ENCODE measurements at places on chromosomes 3 and 15.

DNA sequence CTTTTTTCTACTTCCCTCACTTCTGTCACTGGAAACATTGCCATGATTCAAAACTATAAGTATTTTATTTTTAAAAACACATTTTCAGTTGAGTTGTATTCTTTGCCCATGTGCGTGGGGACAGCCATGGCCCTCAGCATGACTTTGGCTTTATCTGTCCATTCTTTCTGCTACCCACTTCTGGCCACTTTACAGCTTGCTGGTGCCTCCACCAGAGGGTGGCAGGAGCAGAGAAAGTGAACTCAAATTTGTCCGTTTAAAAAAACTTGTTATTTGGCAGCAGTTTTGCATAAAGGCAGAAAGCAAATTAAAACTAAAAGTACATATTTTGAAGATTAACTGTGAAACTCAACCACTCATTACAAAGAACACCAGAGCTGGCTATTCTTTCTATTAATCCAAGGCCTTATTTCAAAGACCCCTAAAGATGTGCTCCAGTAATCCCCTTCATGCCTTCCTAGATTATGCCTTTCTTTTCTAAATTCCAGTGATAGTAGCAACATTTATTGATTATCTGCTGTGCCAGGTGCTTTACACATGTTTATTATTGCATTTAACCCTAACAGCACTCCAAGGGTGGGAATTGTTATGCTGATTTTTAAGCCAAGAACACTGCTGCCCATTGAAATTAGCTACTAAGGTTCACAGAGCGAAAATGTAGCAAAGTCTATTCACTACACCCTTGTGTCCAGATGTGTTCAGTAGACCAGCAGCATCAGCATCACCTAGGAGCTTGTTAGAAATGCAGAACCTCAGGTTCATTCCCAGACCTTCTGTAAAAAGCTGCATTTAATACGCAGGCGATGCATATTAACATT, 134.8 kb downstream of the THRB start:
- DNase-seq, result no peak
- no peaks in the 10 kb centered on the region for H3K27me3 ChIP-seq
- H3K27ac ChIP-seq, result no peak overlapping the region
- H3K36me3 ChIP-seq, result no peaks in the 10 kb centered on the region
- no peak overlapping the region for H3K4me3 ChIP-seq

DNA sequence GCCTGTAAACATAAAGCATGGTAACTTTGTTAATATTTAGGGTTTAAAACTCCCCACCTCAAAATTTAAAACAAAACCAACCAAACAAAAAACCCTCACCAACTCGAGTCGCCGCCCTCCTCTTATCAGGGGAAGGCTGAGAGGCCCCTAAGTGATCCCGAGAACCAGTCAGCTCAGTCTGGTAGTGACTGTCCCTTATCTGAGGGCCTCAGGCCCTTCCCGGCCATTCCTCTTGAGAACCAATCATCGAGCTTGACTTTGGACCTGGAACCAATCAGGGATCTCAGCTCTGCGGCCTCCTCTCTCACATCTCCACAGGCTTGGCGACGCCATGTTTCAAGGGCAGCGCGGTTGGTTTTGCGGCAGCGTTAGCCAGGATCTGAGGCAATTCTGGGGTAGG, at the start of gene TERB2:
Gene TERB2 (plus strand): TSS at position 300 of the 400 bp plus-strand sequence. CDS start 32 bp downstream, at position 332.
- no peaks in the 10 kb centered on the region for H3K27me3 ChIP-seq
- no peak for DNase-seq
- no peak within 1 kb of the TSS for H3K4me3 ChIP-seq
- no peaks in the 10 kb centered on the region for H3K4me1 ChIP-seq
- H3K27ac ChIP-seq, result no peak within 1 kb of the TSS
- no peaks in the 10 kb centered on the region for H3K36me3 ChIP-seq

GRCh38 chr3:196274585-196274984, 12.9 kb downstream of the PCYT1A start:
- peak; percentile 39 for DNase-seq
- H3K4me3 ChIP-seq, result peak overlapping the region; percentile 20
- peak overlapping the region; percentile 64 for H3K27ac ChIP-seq
- H3K4me1 ChIP-seq, result peaks cover 18% of the 10 kb centered on the region
- H3K36me3 ChIP-seq, result peaks cover under 1% of the 10 kb centered on the region

GRCh38 chr15:48802257-48802656, 8.6 kb downstream of the CEP152 start:
- H3K27ac ChIP-seq, result no peak overlapping the region
- DNase-seq, result no peak
- H3K4me1 ChIP-seq, result no peaks in the 10 kb centered on the region
- H3K36me3 ChIP-seq, result no peaks in the 10 kb centered on the region

DNA sequence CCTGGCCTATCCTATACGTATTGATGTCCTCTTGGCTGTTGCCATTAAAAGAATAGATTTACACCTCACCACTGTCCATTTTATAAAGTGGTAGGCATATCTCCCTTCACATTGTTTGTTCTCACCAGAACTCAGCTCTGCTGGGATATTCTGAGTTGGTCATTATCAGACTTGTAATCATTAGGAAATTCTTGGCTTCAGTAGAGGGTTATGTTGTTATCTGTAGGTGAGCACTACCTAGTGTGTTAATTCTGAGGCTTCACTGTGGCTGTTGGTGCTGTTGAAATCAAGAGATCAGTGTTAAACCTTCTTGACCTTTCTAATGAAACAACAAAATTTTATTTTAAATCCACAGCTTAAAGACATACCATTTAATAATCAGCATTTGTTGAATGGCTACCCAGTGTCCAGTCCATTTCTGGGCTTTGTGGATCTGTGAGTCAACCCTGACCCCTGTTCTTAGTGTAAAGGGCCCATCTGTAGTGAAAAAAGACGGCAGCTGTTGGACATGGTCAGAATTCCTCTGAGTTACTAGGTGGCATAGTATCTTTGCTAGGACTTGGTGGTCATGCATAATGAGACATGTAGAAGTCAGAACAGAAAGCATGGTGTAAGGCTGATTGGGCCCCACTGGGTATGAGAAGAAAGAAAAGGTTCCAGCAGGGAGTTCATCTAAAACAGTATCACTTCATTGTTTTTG, 32.9 kb upstream of the P4HTM start:
- H3K4me1 ChIP-seq, result no peaks in the 10 kb centered on the region
- H3K4me3 ChIP-seq, result no peak overlapping the region
- peaks cover 4% of the 10 kb centered on the region for H3K36me3 ChIP-seq
- H3K27ac ChIP-seq, result no peak overlapping the region
- no peaks in the 10 kb centered on the region for H3K27me3 ChIP-seq
- no peak for DNase-seq

GRCh38 chr3:28840976-28841376, 439.9 kb upstream of the RBMS3 start:
- H3K4me1 ChIP-seq, result no peaks in the 10 kb centered on the region
- H3K27me3 ChIP-seq, result no peaks in the 10 kb centered on the region
- no peak for DNase-seq
- no peak overlapping the region for H3K4me3 ChIP-seq
- no peak overlapping the region for H3K27ac ChIP-seq
- no peaks in the 10 kb centered on the region for H3K36me3 ChIP-seq

DNA sequence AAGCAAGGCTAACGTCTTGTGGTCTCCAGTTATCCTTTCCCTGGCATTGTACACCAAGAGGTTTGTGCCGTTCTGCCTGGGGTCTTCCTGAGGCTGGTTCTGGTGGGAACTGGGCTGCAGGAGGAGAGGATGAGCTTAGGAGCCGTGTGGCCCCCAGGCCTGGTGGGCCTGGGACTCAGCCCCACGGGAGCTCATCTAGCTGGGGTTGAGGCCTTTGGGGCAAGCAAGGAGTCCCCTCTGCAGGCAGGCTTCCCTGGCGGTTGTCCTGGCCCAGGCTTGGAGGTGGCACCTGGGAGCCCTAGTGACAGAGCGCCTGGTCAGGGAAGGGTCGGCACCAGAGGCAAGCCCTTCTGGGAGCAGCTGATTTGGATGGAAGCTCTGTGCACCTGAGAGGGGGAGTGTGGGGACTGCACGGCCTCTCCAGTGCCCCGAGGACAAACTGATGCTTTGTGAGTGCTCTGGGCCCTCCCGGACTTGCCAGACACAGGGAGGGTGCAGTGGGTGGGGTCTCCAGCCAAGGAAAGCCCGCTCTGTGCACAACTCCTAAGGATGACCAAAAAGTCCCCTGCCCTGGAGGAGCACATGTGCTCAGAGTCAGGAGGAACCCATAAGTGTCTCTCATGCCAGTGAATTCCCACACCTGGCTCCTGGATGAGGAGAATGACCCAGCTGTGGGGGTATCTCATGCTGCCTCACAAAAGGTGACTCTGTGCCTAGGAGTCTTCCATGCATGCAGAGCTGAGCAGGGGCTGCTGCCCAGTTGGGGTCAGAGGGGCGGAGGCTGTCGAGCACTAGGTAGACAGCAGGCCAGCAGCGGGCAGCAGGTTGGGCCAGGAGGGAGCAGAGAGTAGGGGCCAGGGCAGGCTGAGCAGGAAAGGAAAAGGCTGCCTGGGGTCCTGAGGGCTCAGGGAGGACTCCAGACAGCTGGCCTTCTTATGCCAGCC, 2.7 kb downstream of the PAK6 start:
- no peaks in the 10 kb centered on the region for H3K36me3 ChIP-seq
- no peak overlapping the region for H3K27ac ChIP-seq
- H3K4me3 ChIP-seq, result no peak overlapping the region
- no peak for DNase-seq
- peaks cover 6% of the 10 kb centered on the region for H3K27me3 ChIP-seq

GRCh38 chr15:85137489-85138168, 156.0 kb downstream of the PDE8A start:
- H3K27ac ChIP-seq, result no peak overlapping the region
- peaks cover 44% of the 10 kb centered on the region for H3K36me3 ChIP-seq
- no peak overlapping the region for H3K4me3 ChIP-seq
- no peaks in the 10 kb centered on the region for H3K4me1 ChIP-seq
- DNase-seq, result no peak
- H3K27me3 ChIP-seq, result no peaks in the 10 kb centered on the region

- H3K27ac ChIP-seq, result no peak overlapping the region
- no peak overlapping the region for H3K4me3 ChIP-seq
- H3K36me3 ChIP-seq, result no peaks in the 10 kb centered on the region
- DNase-seq, result no peak
- no peaks in the 10 kb centered on the region for H3K4me1 ChIP-seq
- H3K27me3 ChIP-seq, result peaks cover 51% of the 10 kb centered on the region
These were observed 218.8 kb downstream of the MEIS2 start for GRCh38 chr15:36881516-36881915.

DNA sequence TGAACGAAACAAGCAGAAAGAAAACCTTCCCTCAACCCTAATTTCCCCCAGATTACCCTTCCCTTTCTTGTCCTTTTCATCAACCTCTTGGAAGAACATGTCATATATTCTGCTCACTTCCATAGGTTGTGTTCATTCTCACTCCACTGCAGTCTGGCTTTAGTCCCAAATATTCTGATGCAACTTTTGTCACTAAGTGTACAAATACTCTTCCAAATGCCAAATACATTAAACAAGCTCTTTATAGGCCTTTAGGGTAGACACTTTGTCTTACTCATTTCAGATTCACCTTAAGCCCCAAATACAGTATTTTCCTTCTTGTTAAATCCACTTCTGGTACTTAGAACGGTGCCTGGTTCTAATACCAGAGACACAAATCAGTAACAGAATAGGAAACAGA, 406.5 kb upstream of the CDIN1 start:
- no peaks in the 10 kb centered on the region for H3K4me1 ChIP-seq
- H3K36me3 ChIP-seq, result no peaks in the 10 kb centered on the region
- no peaks in the 10 kb centered on the region for H3K27me3 ChIP-seq
- no peak overlapping the region for H3K4me3 ChIP-seq
- H3K27ac ChIP-seq, result no peak overlapping the region
- no peak for DNase-seq

GRCh38 chr3:156793400-156793799, 32.8 kb upstream of the LEKR1 start:
- no peak for DNase-seq
- no peaks in the 10 kb centered on the region for H3K27me3 ChIP-seq
- H3K36me3 ChIP-seq, result no peaks in the 10 kb centered on the region
- no peaks in the 10 kb centered on the region for H3K4me1 ChIP-seq

DNA sequence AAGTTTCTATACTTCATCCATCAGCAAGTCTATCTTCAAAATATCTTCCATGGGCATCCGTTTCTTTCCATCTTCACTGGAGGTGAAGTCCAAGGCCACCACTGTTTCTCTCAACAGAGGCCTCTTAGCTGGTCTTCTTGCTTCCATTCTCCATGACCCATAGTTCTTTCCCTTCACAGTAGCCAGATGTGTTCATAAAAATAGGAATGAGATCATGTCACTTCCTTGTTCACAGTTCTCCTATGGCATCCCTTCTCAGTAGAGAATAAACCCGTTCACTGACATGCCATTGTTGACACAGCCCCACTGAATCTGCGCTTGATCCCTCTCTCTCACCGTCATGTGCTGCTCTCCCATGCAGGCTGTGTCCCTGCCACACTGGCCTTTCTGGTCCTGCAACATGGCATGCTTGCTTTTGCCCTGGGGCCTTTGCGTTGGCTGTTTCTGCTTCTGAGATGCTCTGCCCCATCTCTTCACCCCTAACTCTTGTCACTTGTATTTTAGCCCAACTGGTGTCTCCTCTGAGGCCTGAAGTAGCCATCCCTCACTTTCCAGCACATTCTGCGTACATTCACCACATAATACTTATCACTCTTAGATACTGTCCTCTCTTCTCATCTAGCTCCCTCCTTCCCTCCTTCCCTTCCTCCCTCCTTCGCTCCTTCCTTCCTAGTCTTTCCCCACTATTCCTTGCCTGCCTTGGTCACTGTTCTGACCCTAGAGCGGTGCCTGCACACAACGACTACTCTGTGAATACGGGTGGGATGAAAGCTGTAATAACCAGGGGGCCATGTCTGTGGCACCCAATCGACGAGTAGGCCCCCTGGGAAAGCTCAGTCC, 42.0 kb downstream of the STARD5 start:
- H3K27ac ChIP-seq, result no peak overlapping the region
- peaks cover 34% of the 10 kb centered on the region for H3K4me1 ChIP-seq
- no peaks in the 10 kb centered on the region for H3K27me3 ChIP-seq
- no peaks in the 10 kb centered on the region for H3K36me3 ChIP-seq

GRCh38 chr3:60281970-60282369, 969.3 kb downstream of the FHIT start:
- no peaks in the 10 kb centered on the region for H3K27me3 ChIP-seq
- H3K36me3 ChIP-seq, result no peaks in the 10 kb centered on the region

- no peaks in the 10 kb centered on the region for H3K36me3 ChIP-seq
- no peaks in the 10 kb centered on the region for H3K4me1 ChIP-seq
- H3K27ac ChIP-seq, result no peak overlapping the region
These were observed 165.2 kb downstream of the ZPLD1 start for GRCh38 chr3:102599819-102600576.

- H3K4me1 ChIP-seq, result no peaks in the 10 kb centered on the region
- no peaks in the 10 kb centered on the region for H3K36me3 ChIP-seq
- no peaks in the 10 kb centered on the region for H3K27me3 ChIP-seq
- no peak for DNase-seq
These were observed 229.3 kb upstream of the UBE2E1 start for GRCh38 chr3:23576379-23576959.

- H3K27me3 ChIP-seq, result no peaks in the 10 kb centered on the region
- DNase-seq, result no peak
These were observed 1.1 kb downstream of the GABRR3 start for GRCh38 chr3:98034036-98034435.
